ENCODE measurements at places on chromosomes 5 and 9.

GRCh38 chr9:90878562-90878961 is 76.9 kb downstream of the SYK start:
- peaks cover 18% of the 10 kb centered on the region for H3K27me3 ChIP-seq
- no peak overlapping the region for H3K27ac ChIP-seq
- H3K4me1 ChIP-seq: no peaks in the 10 kb centered on the region
- no peak for DNase-seq
- H3K36me3 ChIP-seq: no peaks in the 10 kb centered on the region

- H3K27ac ChIP-seq: no peak overlapping the region
- no peaks in the 10 kb centered on the region for H3K4me1 ChIP-seq
- no peak overlapping the region for H3K4me3 ChIP-seq
- peaks cover 48% of the 10 kb centered on the region for H3K27me3 ChIP-seq
- no peak for DNase-seq
- H3K36me3 ChIP-seq: no peaks in the 10 kb centered on the region
Measured at GRCh38 chr5:180286-180918, 10.9 kb upstream of the LRRC14B start.

- no peak overlapping the region for H3K27ac ChIP-seq
- no peaks in the 10 kb centered on the region for H3K4me1 ChIP-seq
- no peak overlapping the region for H3K4me3 ChIP-seq
Measured at GRCh38 chr9:135851748-135852147, 55.6 kb downstream of the CAMSAP1 start.

DNA sequence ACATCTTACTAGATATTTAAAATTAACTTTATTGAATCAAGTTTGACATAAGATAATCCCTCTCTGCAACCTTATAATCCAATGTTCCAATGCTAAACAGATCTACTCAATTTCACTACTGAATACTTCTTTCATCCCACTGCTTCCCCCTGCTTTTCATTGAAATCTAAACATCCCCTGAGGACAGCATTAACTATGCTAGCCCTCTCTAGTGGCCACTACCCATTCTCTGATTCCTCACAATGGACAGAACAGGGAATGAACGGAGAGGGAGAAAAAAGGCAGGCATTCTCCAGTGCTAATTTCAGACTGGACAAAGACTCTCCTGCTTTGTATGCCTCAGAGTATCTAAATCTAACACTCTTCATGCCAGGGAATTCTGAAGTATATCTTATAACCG is 54.3 kb upstream of the RGS7BP start:
- H3K27me3 ChIP-seq: no peaks in the 10 kb centered on the region
- DNase-seq: no peak
- H3K36me3 ChIP-seq: no peaks in the 10 kb centered on the region
- H3K4me3 ChIP-seq: no peak overlapping the region
- no peak overlapping the region for H3K27ac ChIP-seq
- no peaks in the 10 kb centered on the region for H3K4me1 ChIP-seq

GRCh38 chr9:16153741-16154140 is 600.9 kb downstream of the CCDC171 start:
- H3K4me3 ChIP-seq: no peak overlapping the region
- H3K36me3 ChIP-seq: no peaks in the 10 kb centered on the region
- DNase-seq: no peak
- no peaks in the 10 kb centered on the region for H3K27me3 ChIP-seq

DNA sequence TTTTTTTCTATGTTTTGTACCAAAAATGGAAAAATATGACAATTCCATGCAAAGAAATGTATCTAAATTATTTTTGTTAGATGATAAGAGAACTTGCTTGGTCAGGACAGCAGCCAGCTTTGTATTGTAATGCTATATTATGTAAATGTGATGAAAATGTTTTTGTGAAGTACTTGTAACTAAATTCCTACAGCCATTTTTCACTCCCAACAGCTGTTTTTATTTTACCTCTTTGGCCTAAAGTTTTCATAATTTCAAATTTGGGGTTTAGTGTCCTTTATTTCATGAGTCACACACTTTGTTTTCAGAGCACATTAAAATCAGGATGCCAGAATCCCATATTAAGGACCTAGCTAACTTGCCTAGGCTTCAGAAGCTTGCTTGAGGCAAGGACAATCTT is 64.1 kb downstream of the WDR41 start:
- no peaks in the 10 kb centered on the region for H3K4me1 ChIP-seq
- H3K36me3 ChIP-seq: peaks cover 5% of the 10 kb centered on the region
- no peak overlapping the region for H3K27ac ChIP-seq
- H3K4me3 ChIP-seq: no peak overlapping the region

Measured in central memory CD8-positive, alpha-beta T cell (primary cell).